ENCODE measurements at places on chromosomes 2 and 18.

DNA sequence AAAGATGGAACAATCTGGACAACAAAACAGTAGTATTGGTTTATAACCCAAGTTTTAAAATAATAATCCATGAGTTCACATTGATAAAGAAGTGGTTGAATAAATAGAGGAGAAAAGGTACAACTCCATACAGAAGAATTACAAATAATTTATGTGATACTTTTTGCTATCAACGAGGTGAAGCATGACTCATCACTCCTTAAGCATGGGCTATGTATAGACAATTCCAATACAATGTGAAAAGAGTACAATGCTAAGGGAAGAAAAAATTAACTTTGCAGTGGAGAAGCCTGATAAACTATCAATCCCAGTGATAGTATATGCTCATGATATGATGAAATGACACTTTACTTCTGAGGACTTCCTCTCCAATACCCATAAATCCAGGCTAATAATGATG is 312.9 kb downstream of the GULP1 start:
- DNase-seq: no peak

- no peak for DNase-seq
Measured at GRCh38 chr18:32440518-32440917, 30.2 kb downstream of the GAREM1 start.

DNA sequence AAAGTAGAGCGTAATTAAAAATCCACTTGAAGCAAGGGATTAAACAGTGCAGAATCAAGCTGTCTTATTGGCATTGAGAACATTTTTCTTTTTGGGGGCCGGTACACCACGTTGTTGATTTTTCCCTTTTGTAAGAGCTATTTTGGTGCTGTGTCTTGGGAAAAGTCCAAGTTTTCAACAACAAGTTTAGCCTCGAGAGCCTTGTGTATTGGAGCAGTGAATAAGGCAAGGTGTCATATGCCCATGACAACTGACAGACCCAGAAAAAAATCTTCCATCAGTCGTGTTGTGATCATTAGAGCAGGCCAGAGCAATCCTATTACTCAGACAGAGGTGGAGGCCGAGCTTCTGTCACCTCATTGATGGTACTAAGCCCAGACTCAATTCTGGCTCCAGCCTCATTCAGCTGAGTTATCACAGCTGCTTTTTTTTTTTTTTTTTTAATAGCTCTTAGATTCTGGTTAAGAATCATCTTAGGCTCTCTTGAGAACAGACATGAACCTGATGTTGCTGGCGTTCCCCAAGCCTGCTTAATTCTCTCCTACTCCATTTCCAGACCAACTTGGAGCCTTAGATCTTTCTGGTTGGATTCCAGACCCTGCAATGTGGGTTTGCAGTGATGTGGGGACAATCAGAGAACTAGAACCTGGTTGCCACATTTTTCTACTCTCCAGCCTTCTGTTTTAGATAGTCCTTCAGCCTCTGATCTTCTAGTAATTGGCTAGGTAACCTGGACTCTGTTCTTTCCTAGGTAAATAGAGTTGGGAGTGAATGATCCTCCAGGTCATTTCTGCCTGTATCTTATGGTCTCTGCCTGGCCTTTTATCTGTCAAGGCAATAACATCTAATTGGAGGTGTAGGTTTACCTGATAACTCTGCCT is 43.1 kb downstream of the MOGAT1 start:
- no peak for DNase-seq

GRCh38 chr18:70089858-70090257 is 115.6 kb downstream of the RTTN start:
- DNase-seq: no peak

DNA sequence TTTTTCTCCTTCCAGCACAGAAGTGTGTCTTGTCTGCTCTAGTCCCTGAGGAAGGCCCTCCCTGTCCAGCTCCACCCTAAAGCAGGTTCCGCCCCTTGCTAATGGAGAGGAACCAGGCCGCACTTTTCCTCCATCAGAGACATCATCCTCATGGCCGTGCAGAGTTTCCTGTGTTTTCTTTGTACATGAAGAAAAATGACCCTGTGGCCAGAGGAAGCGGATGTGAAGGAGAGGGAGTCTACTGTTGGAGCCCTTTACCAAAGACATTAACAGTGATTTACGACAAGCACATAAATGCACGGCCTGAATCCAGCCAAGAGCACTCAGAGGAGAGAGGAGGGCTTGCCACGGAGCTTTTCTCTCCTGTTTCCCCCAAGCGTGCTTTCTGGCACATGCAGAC is 109.5 kb downstream of the RNF144A start:
- DNase-seq: no peak

DNA sequence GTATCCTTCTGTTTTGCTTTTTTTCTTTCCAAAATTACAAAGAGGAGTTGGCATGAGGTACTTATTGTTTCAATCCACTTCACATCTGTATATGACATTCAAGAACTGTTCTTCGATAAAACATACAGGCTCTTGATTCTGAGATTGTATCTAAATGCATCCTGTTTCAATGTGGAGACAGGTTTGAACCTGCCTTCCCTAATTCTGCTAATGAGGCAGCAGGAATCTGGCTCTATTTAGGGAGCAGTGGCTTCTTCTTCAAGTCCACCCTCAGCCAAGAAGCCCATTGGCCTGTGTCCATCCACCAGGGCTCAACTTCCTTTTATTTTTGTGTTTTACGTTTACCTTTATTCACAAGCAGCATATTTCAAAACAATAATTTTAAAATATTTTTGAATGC is 84.8 kb upstream of the PIK3C3 start:
- no peak for DNase-seq

- no peak for DNase-seq
Measured at GRCh38 chr2:124261456-124261855, 236.4 kb downstream of the CNTNAP5 start.
